Activated T-cell treated with anti-CD3 and anti-CD28 coated beads, Interleukin-2, amount 50 U/mL, for 48 hours (primary cell): ENCODE measurements at places on chromosomes 5 and 9.

DNA sequence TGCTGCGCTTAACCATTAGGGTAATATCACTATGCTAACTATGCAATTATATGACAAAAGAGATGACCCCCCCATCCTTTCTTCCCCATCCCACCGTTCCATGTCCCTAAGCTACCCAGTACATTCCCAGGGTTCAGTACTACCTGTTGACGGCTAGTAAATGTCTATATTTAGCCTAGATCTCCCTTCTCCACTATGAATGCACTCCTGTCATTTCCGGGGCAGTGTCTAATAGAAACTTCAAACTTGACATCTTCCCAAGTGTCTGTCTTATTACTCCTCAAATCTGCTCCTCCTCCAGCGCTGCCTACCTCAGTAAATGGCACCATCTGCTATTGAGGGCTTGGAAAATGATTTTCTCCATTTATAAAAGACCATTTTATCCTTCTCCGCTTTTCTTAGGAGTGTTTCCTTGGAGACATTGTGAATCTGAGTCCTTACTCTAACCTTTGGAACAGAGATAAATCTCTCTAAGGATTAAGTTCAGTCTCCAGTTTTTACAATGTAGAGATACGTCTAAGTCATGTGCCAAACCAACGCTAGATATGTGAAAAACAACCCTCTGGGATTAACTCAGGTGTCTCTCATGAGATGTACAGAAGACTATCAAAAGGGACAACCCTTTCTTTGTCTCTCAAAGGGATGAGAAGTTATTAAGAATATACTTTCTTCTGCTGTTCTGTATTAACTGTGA is 114.9 kb downstream of the BNC2 start:
- no peak for DNase-seq

DNA sequence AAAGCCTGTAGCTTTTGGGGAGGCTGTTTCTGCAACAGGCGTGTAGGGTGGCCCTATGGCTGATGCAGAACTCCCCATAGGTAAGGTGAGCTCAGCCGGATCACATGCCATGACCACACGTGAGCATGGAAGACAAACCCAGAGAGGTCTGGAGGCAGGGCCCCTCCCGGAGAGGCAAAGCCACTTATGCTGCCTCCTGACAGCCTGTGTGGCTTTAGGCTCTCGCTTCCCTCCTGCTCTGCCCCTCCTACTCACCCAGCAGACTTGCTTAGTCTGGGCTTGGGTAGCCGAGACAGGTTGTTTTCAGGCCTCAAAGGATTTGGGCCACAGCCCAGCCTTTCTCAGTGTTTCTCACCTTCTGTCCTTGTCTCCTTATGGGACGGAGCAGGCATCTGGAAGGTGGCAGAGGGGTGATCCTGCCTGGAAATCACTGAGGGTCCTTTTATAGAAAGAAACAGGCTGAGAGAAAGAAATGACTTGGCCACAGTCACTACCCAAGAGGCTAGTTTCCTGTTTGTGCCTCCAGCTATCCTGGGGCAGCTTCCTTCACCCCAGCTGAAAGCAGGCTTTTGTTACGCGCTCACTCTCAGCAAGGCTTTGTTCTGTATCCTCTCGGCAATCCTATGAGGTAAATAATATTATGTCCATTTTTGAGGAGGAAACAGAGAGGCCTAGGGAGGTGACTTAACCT is 89.9 kb downstream of the DAB2IP start:
- no peak for DNase-seq

- DNase-seq: no peak
Measured at GRCh38 chr5:100772548-100772947, 130.5 kb downstream of the ST8SIA4 start.

- no peak for DNase-seq
Measured at GRCh38 chr5:7705261-7705660, 145.7 kb downstream of the CFAP90 start.

GRCh38 chr9:20582150-20582549 is 40.1 kb downstream of the MLLT3 start:
- DNase-seq: no peak

- no peak for DNase-seq
Measured at GRCh38 chr5:107876261-107876660, 205.5 kb upstream of the EFNA5 start.

DNA sequence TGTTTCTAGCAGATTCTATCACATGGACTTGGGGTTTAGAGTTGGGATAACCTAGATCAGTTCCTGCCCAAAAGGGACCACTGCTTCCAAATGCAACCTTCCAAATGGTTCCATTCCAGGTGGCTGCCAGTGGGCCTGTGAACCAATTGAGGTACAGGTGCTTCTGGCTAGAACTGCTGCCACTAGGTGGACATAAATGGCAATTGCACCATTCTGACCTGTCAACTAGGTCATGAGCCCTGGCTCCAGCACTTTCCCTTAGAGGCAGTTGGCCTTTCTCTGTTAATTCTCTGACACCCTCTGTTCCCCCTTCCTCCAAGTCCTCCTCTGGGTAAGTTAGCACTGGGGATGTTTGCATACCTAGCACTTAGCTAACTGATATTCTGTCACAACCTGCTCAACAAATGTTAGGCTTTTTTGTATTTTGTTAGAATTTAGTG is 16.6 kb upstream of the HEMGN start:
- peak; percentile 50 for DNase-seq

GRCh38 chr5:1745796-1746370 is 53.8 kb downstream of the MRPL36 start:
- DNase-seq: no peak

DNA sequence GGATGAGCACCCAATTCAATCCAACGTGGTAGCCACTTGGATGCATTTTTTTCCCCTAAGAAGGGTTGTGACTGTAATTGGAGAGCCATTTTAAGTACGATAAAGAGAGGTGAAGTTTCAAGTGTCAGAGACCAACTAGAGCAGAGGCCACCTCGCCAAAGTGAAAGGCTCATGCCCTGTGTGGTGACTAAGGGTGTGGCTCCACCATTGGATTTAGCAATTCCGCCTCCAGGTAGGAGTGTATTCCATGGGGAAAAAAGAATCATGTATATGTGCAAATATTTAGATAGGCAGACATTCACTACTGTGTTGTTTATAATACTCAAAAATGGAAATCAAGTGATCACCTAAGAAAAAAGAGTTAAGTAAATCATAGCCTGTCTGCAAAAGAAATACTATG is 53.1 kb upstream of the S1PR3 start:
- DNase-seq: no peak
